Colonic mucosa (tissue), 4 donors: ENCODE measurements at places on chromosomes 7 and 10. TPM values are rescaled to one million over a fixed set of nuclear protein-coding genes. Genes with fewer than 3 reads are reported as not detected.

GRCh38 chr7:28130277-28130676, 50.3 kb downstream of the JAZF1 start:
- no peaks in the 10 kb centered on the region for H3K36me3 ChIP-seq
- no peak overlapping the region for H3K4me3 ChIP-seq
- no peaks in the 10 kb centered on the region for H3K27me3 ChIP-seq
- no peaks in the 10 kb centered on the region for H3K4me1 ChIP-seq
- no peak for DNase-seq

DNA sequence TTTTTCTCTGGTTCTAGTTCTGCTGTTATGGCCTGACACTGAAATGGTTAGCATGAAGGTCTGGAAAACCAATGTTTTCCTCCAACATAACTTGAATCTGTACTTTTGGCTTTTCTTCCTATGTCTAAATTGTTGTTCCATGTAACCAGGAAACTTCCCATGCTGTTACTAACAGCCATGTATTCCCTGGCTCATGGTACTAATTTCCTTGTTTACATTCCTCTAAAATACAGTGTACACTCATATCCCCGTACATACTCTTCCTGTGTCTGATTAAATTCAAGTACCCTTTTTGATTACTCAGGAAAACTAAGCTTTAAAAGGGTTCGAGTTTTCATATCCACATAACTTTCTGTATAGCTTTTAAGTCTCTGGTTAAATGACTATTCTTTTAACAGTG, 12.3 kb upstream of the ACSM6 start:
- H3K4me1 ChIP-seq, result no peaks in the 10 kb centered on the region
- H3K27me3 ChIP-seq, result no peaks in the 10 kb centered on the region
- peak overlapping the region; percentile 1 for H3K27ac ChIP-seq

- H3K27me3 ChIP-seq, result no peaks in the 10 kb centered on the region
- no peaks in the 10 kb centered on the region for H3K4me1 ChIP-seq
- H3K36me3 ChIP-seq, result no peaks in the 10 kb centered on the region
- peak overlapping the region; percentile 72 for H3K4me3 ChIP-seq
Observed at GRCh38 chr10:73414230-73414945, 530 bp upstream of the ANXA7 start.

GRCh38 chr7:30263090-30263710, 21.2 kb upstream of the ZNRF2 start:
- no peaks in the 10 kb centered on the region for H3K27me3 ChIP-seq
- H3K27ac ChIP-seq, result no peak overlapping the region
- H3K36me3 ChIP-seq, result no peaks in the 10 kb centered on the region

GRCh38 chr10:13707156-13707881, 120.6 kb downstream of the PRPF18 start:
- no peaks in the 10 kb centered on the region for H3K27me3 ChIP-seq
- H3K27ac ChIP-seq, result peak overlapping the region; percentile 54
- DNase-seq, result peak; percentile 81
- no peaks in the 10 kb centered on the region for H3K36me3 ChIP-seq
- H3K4me1 ChIP-seq, result peaks cover 4% of the 10 kb centered on the region
- H3K4me3 ChIP-seq, result peak overlapping the region; percentile 43

- H3K27me3 ChIP-seq, result no peaks in the 10 kb centered on the region
- no peaks in the 10 kb centered on the region for H3K36me3 ChIP-seq
- H3K4me1 ChIP-seq, result no peaks in the 10 kb centered on the region
- H3K4me3 ChIP-seq, result no peak overlapping the region
- H3K27ac ChIP-seq, result no peak overlapping the region
Observed at GRCh38 chr7:98520356-98520951, 96.6 kb upstream of the NPTX2 start.

DNA sequence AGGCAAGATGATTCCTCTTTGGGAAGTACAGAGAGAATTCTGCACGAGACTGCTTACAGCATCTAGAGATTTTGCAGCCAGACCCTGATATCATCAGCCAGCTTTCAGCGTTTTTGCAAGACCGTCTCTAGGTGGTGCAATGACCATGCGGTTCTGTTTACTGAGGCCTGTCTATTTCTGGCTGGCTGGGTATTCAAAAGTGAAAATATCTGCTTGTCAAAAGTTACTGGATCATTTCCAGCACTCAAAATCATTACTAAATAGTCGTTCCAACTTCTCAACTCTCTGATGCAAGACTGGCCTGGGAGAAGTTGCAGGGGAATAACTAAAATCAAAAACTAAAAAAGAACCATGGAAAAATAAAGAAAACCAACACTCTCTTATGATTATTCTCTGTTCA, 240.1 kb downstream of the ELMO1 start:
- no peak overlapping the region for H3K4me3 ChIP-seq
- no peak overlapping the region for H3K27ac ChIP-seq
- peak; percentile 60 for DNase-seq

Gene TUBB8
- total RNA-seq, result not detected

Gene EIF5AL1
- 1.6 TPM for total RNA-seq

Gene GTF2IRD1
- 29.5 TPM for total RNA-seq
